ENCODE measurements at places on chromosomes 5 and 9.
A peak's percentile ranks its signal among the peaks of the same experiment; 100 is the strongest.

DNA sequence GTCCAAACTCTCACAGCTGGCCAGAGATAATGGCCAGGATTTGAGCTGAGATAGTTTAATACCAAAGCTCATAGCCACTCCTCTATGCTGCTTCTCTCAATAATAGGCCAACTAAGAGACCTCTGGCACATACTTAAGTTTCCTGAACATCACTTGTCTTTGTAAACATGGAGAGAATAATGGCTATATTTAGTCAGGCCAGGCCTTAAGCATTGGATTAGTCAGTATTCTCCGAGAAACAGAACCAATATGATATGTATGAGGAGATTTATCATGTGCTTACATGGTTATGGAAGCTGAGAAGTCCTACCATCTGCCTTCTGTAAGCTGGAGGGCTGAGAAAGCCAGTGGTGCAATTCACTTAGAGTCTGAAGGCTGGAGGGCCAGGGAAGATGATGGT, 45.4 kb downstream of the CFAP95 start:
- no peak for DNase-seq

DNA sequence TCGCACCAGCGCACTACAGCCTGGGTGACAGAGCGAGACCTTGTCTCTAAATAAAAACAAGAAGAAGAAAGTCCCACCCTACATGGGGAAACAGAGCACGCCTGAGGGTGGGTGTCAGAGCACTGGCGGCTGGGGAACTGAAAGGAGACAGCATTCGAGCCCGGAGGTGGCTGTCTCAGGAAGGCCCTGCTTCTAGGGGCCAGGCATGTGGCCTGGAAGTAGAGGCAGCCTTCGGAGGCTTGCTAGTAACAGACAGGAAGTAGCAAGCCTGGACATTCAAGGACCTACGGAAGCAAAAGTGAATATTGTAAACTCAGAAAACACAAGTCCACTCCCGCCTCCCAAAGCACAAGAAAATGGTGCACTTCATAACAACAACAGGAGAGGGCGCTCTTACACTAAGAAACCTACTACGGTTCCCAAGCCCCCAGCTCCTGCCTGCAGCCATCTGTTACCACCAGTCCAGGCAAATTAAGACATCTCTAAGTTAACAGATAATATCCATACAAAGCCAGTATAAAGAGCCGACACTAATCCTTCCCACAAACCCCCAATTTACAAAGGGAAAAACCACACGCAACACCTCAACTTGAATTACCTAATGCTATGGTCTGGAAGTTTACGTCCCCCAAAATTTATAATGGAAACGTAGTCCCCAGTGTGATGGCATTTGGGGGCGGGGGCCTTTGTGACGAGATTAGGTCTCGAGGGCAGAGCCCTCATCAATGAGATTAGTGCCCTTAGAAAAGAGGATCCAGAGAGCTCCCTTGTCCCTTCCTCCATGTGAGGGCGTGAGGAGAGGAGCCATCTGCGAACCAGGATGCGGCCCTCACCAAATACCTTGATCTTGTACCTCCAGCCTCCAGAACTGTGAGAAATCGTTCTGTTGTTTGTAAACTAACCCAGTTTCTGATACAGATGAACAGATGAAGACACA, 7.7 kb downstream of the RASGEF1C start:
- peak; percentile 37 for DNase-seq

GRCh38 chr9:130660683-130661450, 3.5 kb upstream of the PRDM12 start:
- DNase-seq = no peak

DNA sequence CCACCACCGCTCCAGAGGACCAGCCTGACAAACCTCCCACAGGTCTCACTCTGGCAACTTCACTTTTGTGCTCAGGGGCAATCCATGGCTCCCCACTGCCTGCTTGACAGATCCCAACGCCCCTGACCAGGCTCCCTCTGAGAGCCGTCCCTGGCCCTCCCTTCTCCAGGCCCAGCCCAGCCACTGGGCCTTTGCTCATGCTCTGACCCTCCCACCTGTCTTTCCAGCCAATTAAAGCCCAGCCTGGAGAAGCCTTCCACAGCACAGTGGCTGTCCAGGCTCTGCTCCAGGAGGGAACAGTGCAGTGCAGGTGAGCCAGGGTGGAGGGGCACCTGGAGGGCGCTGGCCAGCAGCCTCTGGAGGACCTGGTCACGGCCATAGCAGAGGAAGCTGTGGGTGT, 3.3 kb downstream of the ENTPD2 start:
- DNase-seq = no peak

- DNase-seq = peak; percentile 34
Observed at GRCh38 chr5:54249210-54250028, 61.0 kb downstream of the ARL15 start.

GRCh38 chr5:140341591-140341990, 4.8 kb downstream of the HBEGF start:
- DNase-seq = no peak

DNA sequence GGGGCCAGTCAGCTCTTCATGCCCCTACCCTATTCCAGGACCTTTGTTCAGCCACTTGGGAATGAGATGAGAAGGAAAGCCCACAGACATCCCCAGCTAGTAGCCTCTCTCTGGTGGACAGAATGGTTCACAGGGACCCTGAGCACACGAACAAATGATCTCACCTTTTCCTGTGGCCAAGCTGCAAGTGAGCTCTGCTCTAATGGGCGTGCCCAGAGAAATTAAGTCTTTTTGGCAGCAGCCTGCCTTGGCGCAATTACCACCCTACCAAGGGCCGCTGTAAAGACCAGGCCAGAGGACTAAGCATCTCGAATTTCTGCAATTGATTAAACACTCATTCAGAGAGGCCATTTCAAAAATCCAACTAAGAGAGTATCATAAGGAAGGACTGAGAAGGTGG, 56.0 kb downstream of the WHRN start:
- no peak for DNase-seq

DNA sequence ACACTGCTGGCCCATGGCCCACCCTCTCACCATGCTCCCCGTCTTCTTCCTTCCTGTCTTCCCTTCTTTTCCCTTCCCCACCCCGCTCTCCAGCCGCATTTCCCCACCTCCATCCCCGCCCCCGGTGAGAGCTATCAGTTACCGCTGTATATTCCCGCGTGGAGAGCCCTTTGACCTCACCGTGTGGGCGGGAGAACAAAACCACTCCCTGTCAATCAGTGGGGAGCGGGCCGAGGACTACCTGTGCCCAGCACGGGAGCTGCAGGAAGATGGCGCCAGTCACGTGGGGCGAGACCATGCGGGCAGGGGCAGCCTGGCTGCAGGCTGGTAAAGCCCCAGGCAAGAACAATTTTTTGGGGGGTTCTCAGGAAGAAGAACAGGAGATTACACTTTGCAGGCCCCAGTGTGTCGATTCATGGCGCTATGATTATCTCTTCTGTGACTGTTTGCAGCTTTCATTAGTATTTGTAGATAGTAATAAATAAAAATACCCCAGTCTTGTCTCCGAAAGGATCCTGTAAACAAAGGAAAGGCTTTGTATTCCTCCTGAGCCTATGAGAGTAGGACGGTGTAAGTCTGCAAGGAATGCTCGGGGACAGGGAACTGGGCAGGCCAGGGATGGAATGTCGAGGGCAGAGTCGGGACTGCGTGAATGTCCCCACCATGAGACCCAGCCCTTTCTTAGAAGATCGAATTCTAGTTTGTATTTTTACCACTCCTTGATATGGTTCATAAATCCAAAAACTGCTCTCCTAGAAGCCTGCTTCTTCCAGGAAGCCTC, 14.8 kb upstream of the DMRT1 start:
- no peak for DNase-seq

GRCh38 chr5:84057211-84057610, 327.5 kb downstream of the EDIL3 start:
- DNase-seq = peak; percentile 26

DNA sequence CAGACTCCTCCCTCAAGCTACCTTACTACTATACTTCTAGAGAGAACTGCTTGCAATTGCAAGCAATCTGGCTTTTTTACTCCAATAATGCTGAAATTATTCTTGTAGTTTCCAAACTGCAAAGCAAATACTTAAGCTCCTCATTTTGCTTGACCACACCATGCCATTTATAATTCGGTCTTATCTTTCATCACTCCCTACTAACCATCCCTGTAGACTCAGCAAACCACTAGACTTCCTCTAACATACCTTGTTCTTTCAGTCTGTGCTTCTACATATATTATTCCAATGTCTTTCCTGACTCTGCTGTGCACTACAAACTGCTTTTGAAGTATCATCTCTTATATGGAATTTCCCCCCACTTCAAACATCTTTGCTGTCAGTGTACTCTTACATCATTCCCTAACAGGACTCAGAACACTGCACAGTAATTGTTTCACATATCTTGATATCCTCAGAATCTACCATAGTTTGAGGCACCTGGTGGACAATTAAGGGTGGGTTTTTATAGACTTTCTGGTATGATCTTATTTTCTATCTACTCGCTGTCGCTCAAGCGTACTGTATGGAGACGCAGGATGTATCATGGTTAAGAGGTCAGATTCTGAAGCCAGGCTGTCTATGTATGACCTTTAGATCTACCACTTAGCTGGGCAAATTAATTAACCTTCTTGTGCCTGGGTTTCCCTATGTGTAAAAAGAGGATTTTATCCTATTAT, 2.8 kb downstream of the IL6ST start:
- peak; percentile 39 for DNase-seq

- no peak for DNase-seq
Observed at GRCh38 chr9:72864327-72864726, 88.5 kb downstream of the ALDH1A1 start.

GRCh38 chr9:125538092-125538473, 168.9 kb downstream of the MAPKAP1 start:
- peak; percentile 95 for DNase-seq

- no peak for DNase-seq
Observed at GRCh38 chr5:167708449-167708848, 583.0 kb upstream of the WWC1 start.

GRCh38 chr5:59180515-59180914, 597.6 kb downstream of the RAB3C start:
- no peak for DNase-seq

- DNase-seq = no peak
Observed at GRCh38 chr9:98786750-98787510, 9.4 kb downstream of the ANKS6 start.

DNA sequence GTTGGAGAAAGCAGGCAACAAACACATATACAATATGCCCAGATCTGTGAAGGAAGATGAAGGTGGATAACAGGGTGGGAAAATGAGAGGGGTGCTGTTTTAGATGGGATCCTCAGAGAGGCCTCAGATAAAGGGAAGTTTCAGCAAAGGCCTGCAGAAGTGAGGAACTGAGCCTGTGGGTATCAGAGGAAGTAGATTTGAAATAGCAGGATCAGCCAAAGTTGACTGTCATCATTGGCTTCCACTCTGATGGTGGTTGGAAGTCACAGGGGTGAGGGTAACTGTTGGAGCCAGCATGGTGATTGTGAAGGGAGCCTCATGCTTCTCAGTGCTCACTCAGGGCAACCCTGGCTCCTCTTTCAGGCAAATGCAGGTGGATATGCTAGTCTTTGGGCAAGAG, 607.2 kb upstream of the CLINT1 start:
- DNase-seq = no peak

- peak; percentile 19 for DNase-seq
Observed at GRCh38 chr5:103120607-103121200, 603 bp downstream of the PPIP5K2 start.

DNA sequence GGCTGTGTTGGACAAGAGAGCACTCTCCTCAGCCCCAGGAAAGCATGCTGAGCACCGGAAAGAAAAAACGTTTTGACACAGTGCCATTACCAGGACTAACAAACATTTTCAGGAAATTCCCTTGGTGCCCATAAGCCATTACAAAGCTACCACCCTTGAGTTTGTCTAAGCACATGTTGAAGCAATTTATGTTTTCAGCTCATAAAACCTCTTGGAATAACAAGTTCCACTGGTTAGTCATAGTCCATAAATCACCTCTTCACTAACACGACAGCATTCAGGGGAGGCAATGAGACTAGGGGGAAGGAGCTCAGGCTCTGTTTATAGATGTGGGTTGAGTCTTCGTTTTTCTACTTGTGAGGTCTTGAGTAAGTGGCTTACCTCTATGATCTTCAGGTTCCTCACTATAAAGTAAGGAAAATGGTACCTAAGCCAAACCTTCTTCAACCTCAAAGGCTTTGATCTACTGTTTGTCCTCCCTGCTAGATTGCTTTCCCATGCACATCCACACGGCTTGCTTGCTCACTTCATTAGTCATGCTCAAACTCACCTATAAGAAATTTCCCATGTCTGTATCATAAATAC, 65.4 kb downstream of the DRD1 start:
- no peak for DNase-seq

DNA sequence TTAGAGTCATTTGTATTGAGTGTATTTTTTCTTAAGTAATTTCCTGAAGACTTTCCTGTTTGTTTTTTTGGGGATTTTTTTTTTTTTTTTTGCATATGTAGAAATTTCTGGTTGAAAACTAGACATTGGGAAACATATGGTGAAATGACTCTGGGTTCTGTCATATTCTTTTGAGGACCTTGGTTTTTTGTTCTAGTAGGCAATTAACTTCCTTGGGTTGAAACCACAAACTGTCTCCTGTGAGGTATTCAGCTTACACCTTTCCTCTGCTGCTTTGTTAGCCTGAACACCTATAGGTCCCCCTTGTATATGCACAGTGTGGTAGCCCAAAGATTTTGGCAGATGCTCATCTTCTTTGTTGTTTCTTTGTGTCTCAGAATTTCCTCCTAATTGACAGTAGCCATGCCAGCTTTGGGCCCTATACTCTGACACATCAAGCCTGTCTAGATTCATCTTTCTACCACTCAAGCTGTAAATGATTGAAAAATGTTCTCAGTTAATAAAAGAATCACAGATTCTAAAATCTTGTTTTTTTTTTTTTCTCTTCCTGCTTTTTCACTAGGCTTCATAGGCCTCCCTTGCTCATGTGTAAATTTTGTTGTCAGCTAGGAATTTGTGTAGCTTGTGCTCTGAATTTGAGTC, 140.6 kb downstream of the COMMD10 start:
- no peak for DNase-seq

- DNase-seq = no peak
Observed at GRCh38 chr9:85478847-85479246, 262.9 kb downstream of the AGTPBP1 start.

DNA sequence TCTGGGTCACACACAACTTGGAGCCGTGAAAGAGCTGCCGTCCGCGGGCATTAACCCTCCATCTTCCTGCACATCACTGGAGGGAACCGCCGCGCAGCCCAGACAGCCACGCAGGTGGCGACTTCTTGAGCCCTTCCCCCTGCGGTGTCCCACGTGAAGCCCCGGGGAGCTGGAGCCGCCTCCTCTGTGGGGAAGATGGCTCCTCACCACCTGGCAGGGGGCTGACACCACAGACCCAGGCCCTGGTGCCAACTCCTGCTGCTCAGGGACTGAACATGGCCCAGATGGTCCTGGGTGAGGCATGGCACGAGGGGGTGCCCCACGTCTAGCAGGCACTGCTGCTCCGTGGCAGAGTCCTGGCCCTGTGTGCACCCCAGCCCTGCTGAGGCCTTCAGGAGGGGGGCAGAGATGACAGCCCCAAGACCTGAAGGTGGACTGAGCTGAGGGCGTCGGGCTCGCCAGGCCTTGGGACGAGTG, 38.9 kb downstream of the NDUFS6 start:
- no peak for DNase-seq

DNA sequence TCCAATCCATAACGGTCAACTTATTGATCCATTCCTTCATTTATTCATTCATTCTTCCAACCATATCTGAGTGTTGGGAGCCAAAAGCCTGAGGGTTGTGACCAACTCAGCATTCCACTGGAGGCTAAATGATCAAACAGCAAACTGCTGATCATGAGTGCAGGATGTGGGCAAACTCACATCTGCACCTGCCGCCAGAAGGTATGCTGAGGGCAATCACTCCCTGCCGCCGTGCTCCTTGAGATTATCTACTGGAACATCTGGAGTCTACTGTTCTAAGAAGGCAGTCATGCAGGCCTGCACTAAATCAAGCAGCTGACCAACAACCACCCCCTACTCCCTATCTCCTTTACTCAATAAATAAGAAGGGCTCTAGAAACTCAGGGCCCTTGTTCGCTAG, 184.0 kb downstream of the TTLL11 start:
- no peak for DNase-seq
